ENCODE measurements at places on chromosomes 4 and X.

GRCh38 chrX:118156254-118156952, 39.8 kb upstream of the KLHL13 start:
- DNase-seq = no peak

DNA sequence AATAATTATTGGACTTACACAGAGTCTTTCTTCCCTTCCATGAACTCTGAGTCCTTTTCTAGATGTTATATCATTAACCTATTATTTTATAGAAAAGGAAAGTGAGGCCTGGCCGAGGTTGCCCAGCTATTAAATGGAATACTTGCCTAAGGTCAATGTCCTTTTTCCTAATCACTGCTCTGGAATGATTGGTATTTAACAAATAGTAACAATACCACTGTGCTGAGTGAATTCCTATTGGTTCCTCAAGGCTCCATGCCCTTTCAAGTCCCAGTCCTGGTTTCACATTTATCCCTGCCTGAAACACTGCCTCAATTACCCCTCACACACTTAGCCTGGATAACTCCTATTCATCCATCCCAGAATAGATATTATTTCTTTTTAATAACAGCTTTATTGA, 6.2 kb downstream of the TCEAL9 start:
- no peak for DNase-seq

DNA sequence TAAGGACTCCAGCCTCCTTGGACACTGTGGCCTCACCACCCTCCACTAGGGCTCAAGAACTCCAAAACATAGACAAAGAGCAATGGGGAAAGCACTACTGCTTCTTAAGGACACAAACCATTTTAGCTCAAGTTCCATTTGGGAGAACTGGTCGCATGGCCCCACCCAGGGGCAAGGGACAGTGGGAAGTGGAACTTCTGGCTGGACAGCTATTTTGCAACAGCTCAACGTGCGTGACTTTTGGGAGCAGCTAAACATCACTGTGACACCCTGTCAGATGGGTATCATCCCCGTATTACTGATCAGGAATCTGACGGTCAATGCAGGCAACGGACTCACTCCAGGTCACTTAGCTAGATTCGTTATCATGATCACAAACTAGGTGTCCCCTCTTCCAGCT, 9.0 kb upstream of the GLOD5 start:
- DNase-seq = peak; percentile 8

- DNase-seq = no peak
These were observed 62.6 kb downstream of the SORCS2 start for GRCh38 chr4:7254736-7255487.

- DNase-seq = no peak
These were observed 133.7 kb downstream of the SOWAHB start for GRCh38 chr4:76764251-76764650.

DNA sequence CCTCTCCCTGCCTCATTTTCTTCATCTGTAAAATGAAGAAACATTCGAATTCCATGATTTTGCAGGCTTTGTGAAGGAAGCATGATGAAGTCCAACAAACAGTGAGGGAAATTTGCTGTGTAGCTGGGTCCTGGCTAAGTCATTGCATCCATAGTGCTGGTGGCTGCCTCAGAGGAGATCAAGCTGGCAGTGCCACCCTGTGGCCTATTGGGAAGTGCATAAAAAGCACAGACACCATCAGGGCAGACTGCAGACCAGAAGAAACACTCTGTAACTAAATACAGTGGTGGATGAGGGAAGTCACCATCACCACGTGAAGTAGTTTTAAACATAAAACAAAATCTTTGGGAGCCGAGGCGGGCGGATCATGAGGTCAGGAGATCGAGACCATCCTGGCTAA, 40.7 kb upstream of the DDX3X start:
- DNase-seq = peak; percentile 17

DNA sequence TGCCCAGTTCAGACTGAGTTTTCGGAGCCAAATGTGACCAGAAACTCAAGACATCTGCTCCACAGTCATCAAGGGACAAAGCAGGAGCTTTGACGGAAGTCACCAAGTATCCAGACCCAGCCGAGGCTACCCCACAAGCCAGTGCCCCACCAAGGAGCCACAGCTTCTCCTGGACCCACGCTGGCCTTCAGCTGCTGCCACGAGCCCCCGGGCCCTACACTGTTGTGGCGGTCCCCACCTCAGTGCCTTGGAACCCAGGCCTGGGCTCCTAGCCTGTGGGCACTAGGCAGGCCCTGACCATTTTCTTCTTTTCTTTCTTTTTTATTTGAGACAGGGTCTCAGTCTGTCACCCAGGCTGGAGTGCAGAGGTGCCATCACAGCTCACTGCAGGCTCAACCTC, 82.1 kb upstream of the NKX1-1 start:
- no peak for DNase-seq

GRCh38 chr4:151266497-151266896, 10.5 kb upstream of the PRSS48 start:
- no peak for DNase-seq

- no peak for DNase-seq
These were observed 581.8 kb downstream of the NLGN4X start for GRCh38 chrX:5646818-5647217.

DNA sequence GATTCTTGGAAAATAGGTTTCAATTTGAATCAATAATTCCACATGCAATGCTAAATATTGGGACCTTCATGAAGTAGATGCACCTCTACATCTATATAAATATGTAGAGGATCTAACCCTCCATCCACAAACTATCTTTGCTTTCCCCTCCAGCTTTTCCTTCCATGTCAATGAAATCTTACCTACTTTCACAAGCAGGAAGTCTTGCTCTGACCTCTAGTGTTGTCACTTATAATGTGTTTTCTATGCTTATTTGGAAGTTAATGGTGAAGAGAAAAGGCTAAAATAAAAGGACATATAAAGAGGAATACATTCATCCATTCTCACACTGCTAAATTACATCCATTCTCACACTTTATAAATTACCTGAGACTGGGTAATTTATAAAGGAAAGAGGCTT, 472.7 kb upstream of the DIAPH2 start:
- DNase-seq = no peak

- no peak for DNase-seq
These were observed 29.3 kb upstream of the TLR3 start for GRCh38 chr4:186039697-186040096.

DNA sequence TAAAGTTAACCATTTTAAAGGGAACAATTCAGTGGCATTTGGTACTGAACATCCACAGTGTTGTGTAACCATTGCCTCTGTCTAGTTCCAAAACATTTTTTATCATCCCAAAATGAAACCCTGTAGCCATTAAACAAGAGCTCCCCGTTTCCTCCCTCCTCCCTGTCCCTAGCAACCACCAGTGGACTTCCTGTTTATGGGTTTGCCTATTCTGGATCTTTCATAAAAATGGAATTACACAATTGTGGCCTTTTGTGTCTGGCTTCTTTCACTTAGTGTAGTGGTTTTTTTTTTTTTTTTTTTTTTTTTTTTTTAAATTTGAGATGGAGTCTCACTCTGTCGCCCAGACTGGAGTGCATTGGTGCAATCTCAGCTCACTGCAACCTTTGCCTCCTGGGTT, 11.6 kb downstream of the RBMX2 start:
- peak; percentile 79 for DNase-seq

- DNase-seq = peak; percentile 5
These were observed 58.4 kb upstream of the COX18 start for GRCh38 chr4:73127839-73128453.

- no peak for DNase-seq
These were observed 52.8 kb downstream of the SLC2A9 start for GRCh38 chr4:9968472-9968871.

DNA sequence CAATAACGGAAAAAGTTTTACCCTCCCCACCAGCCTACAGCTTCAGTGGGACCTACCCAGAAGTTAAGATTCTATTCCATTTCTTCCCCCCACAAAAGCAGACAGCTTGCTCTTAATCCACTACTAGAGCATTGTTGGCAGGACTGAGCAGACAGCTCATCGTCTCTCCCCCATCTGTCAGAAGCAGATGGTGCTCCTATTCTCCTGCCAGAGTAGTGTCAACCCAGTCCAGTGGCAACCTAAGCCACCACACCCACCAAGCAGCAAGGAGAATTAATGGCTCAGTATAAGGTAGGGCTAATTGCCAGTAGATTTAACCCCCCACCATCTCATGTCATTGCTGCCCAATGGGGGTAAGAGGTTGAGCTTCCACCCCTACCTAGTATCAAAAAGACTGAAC, 62.0 kb downstream of the AWAT2 start:
- DNase-seq = no peak

DNA sequence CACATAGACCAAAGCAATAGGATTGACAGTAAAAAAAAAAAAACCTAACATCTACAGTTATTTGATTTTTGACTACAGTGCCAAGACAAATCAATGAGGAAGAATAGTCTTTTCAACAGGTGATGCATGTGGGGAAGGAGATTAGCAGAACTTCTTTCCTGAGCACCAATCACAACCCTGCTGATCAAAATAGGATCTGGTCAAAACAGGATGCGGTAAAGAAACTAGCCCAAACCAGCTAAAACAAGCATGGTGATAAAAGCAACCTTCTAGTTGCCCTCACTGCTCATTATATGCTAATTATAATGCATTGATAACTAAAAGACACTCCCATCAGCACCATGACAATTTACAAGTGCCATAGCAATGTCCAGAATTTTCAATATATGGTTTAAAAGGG, 667.5 kb downstream of the GRXCR1 start:
- no peak for DNase-seq

GRCh38 chr4:103032574-103032973, 13.1 kb upstream of the SLC9B1 start:
- DNase-seq = peak; percentile 11

DNA sequence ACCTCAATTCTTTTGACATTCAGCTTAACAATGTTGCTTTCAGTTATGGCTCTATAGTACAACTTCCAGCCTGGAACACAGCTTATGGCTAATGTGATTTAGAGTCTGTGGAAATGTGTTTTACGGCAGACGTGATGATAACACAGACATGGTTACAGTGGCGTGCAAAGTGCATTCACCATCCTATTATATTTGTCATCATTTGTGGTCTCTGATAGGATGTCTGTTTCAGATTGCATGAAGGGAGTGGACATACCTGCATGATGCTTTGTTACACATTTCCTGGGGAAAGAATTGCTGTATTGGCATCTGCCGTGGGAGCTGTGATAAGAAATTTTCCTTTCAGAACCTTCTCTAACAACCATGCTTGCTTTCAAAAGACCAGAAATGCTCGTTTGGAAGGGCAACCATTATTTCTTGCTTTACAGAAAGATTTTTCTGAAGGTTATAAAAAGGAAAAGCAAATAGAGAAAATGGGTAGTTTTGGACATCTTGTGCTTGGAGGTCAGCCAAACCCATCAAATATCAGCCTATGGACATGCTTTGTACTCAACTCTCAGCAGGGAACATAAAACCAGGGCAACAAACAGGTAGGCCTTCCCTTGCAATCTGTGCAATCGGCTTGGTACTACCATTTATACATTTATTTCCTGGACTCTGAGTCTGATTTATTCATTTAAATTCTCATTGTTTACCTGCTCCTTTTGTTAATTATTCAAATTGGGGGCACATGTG, 273.9 kb downstream of the TLL1 start:
- DNase-seq = no peak

GRCh38 chr4:70627620-70628019, 924 bp upstream of the ENAM start:
- DNase-seq = no peak

GRCh38 chr4:152935631-152936445, at the start of gene FHDC1:
FHDC1 (plus strand) TSS chr4:152936323; CDS start chr4:152943058, 6,735 bp downstream.
- no peak for DNase-seq

DNA sequence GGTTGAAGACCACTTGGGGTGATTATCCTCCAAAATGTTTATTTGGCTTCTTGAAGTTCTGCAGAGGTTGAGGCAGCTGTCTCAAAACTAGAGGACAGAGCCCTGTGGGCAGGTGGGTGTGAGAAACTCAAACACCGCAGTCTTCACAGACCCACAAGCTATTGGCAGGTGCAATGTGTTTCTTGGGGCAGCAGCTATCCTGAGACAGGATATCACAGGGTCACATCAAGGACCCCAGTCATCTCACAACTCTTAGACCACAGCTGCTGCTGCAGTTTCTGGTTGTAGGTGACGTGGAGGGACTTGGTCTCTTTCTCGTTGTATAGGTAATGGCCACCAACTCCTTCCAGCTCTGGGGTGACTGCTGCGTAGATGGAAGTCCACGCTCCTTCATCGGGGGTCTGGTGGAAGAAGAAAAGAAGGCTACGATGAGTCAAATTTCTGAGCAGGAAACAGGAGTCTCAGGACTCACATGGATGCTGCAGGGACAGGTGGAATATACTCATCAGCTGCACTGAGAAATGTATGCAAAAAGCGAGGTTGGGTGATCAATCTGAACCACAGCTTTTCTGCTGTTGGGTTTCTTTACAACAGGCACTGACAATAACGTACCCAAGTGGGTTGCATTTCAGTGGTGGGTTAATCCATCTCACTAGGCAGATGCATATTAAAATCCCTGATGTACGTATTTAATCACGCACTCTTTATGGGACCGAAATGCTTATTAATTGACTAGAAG, 279.8 kb downstream of the DHRSX start:
- no peak for DNase-seq

DNA sequence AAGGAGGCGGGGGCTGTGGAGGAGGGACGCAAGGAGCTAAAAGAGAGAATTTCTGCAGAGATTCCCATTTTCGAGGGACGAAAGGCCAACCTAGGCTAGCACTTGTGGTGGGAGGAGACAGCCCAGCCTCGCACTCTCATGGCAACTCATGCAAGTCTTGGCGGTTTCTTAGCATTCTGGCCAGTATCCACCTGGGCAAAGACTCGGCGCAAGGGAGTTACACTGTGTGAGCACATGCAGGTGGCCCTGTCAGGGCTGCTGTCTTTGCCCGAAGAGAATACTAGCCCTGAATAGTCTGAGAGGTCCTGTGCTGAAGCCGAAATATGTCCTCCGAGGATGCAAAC, 15.5 kb downstream of the MCF2 start:
- DNase-seq = no peak

DNA sequence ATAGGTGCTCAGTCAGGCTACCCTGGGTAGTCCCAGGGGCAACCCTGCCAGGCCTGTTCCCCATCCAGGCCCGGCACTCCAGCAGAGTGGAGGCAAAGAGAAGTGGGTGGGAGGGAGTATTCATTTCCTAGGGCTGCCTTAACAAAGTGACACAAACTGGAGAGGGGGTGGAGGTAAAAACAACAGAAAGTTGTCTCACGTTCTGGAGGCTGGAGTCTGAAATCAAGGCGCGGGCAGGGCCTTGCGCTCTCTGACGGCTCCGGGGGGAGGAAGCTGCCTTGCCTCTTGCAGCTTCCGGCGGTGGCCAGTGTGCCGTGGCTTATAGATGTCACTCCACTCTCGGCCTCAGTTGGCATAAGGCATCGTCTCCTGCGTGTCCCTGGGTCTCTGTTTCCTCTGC, 90.8 kb downstream of the DCTD start:
- DNase-seq = peak; percentile 87

DNA sequence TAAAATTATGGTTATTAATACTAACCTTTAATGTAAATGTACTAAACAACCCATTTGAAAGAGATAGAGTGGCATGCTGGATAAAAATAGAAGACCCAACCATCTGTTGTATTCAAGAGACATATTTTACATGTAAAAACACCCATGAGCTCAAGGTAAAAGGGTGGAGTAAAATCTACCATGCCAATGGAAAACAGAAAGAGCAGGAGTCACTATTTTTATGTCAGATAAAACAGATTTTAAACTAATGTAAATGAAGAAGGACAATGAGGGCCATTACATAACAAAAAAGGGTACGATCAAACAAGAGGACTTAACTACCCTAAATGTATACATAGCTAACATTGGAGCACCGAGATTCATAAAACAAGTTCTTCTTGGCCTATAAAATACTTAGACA, 66.3 kb downstream of the ITM2A start:
- no peak for DNase-seq
